Endodermal cell (in vitro differentiated cells): ENCODE measurements at places on chromosomes 13 and 19.

- DNase-seq = no peak
Measured at GRCh38 chr13:60282708-60283107, 114.3 kb upstream of the TDRD3 start.

DNA sequence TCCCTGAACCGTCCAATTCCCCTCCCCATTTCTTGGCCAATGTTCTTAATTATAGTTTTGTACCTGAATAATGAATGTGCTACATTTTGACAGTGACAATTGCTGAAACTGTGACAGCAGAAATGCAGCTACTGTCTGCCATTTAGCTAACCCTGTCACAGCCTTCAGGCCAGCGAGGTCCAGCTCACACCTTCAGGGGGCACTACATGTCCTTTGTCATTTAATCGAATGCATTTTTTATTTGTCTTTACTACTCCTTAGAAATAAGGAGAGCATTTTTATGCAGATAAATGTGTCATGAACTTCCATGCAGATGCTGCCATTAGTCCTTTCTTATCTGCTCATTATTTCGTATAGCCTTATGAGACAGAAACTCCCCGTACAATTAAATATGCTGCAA, 159.9 kb downstream of the MZT1 start:
- peak; percentile 54 for DNase-seq

GRCh38 chr13:51223560-51224270, 1.5 kb downstream of the FAM124A start:
- no peak for DNase-seq

GRCh38 chr19:21256722-21257121, 72.5 kb downstream of the ZNF708 start:
- DNase-seq = peak; percentile 50

- DNase-seq = no peak
Measured at GRCh38 chr13:53005626-53006025, 23.0 kb upstream of the OLFM4 start.

DNA sequence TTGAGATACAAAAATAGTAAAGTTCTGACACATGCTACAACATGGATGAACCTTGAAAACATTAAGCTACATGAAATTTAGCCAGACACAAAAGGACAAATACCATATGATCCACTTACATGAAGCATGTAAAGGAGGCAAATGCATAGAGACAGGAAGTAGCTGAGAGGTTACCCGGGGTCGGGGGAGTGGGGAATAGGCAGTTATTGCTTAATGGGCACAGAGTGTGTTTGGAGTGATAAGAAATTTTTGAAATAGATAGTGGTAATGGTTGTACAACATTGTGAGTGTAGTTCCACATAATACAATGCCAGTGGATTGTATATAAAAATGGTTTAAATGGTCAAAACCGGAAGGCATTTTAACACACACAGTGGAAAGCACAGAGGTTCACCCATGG, 4.3 kb downstream of the N4BP2L1 start:
- no peak for DNase-seq

GRCh38 chr19:18612051-18612771, 459 bp upstream of the TMEM59L start:
- no peak for DNase-seq

DNA sequence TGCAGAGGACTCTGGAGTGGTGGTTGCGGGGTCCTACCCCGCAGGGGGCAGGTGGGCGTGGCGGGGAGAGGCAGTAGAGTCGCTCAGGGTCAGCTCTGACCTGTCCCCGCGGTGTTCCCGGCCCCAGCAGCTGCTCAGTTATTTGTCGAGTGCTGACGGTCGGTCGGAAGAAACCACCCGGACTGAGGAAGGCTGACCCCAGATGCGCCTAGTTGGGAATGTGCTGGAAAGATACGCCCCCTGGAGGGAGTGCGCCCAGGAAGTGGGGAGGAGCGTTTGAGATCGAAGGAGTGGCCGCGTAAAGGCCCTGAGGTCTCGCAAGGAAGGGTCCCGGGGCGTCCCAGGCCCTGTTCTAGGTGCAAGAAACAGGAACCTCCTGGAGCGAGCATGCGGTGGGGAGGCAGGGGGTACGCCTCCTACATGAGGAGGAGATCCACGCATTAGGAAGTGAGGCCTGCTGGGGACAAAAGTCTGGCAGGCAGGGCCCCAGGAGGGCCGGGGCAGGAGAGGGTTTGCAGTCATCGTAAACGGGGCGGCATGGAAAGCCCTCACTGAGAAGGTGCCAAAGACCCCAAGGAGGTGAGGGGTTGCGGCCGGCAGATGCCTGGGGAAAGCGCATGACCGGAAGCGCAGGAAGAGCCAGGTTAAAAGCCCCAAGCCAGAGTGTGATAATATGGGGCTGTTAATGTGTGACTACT, 9.2 kb downstream of the CCDC8 start:
- peak; percentile 90 for DNase-seq

GRCh38 chr19:15118789-15119494, 11.7 kb downstream of the SYDE1 start:
- DNase-seq = no peak

GRCh38 chr13:98103942-98104880, 38.7 kb upstream of the FARP1 start:
- DNase-seq = no peak

DNA sequence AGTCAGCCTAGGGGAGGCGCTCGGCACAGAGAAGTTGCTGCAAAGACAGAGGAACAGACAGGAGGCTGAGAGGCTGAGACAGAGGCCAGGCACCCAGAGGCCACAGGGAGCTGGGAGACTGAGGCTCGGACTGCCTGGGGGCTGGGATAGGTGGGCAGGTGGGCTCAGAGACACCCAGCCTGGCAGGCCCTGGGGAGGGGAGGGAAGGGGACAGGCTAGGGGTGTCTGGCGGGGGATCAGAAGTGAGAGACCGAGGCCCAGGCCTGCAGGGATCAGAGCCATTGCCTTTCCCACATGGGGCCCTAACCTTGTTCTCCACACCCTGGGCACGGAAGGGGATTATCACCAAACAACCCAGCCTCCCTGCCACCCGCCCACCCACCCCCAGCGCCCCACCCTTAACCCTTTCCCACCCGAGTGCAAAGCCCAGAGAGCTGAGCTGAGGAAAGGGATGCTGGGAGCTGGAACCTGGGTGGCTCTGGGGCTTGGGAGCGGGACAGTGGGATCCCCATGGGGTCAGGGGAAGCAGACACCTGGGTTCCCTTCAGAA, 1.3 kb downstream of the NTN5 start:
- DNase-seq = no peak

GRCh38 chr13:25347151-25347550, 24.6 kb upstream of the ATP8A2 start:
- DNase-seq = no peak

DNA sequence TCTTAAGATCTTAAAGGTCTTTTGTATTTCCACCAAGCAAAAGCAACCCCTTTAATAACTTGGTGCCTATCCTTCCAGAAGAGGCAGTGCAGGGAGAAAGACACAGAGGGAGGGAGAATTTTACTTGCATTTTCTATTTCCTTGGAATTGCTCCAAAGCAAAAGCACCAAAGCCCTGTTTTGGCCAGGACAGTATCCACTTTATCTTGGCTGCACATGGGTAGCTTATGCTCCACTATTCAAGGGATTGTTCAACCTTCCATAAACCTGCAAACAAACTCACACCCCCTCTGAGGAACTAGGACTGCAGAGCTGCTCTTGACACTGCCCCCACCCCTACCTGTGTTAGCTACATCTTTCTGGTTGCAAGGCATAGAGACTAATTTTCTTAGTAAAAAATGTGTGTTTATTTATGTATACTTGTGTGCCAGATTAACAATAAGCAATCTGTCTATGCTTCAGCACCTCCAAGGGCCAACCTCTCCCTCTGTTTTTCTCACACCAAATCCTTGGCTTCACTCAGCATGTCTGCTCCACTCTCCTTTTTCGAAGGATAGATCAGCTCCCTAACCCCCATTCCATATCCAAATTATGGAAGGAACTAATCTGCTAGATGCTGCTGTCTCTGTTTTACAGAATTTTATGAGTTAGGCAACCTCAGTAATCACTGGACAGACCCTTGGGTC, 68.1 kb upstream of the KLF12 start:
- DNase-seq = no peak

- no peak for DNase-seq
Measured at GRCh38 chr13:50888362-50888761, 21.2 kb upstream of the RNASEH2B start.

DNA sequence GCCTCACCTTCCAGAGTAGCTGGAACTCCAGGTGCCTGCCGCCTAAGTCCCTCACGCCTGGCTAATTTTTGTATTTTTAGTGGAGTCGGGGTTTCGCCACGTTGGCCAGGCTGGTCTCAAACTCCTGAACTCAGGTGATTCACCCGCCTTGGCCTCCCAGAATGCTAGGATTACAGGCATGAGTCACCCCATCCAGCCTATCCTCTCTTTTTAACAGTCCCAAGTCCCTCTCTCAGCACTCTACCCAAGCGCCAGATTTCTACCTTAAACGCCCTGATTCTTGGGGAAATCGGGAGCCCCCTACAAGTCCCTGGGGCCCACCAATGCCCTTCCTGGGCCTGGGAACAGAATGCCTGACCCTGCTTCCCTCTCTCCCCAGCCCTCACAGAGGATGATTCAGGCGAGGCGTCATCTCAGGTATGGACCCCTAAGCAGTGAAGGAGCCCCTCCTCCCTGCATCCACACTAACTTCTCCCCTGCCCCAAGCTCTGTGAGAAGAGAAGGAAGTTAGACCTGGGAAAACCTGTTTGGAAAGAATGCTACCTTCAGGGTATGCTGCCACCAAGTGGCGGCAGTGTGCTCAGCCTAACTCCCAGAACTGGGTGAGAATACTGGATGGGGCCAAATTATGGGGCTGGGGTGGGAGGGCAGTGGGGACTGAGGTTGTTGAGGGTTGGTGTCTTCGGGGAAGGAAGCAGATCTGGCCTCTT, 20.8 kb upstream of the EBI3 start:
- DNase-seq = peak; percentile 78

GRCh38 chr19:42254089-42254849, 659 bp downstream of the ERF start:
- peak; percentile 86 for DNase-seq

DNA sequence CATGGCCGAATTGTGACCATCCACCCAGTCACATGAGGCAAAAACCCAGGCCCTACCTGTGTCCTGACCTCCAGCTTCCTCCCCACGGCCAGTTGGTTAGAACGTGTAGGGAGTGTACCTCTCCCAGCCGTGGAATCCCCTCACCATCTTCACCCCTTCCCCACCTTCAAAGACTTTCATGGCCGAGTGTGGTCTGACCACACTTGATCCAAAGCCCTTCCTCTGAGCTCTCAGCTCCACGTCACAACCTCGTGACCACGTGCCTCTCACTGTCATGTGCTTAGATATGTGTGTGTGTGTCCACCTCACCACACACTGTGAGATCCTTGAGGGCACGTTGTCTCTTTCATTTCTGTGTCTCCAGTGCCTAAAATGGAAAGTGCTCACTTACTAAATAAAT, 48.6 kb upstream of the UBE2L5 start:
- no peak for DNase-seq

DNA sequence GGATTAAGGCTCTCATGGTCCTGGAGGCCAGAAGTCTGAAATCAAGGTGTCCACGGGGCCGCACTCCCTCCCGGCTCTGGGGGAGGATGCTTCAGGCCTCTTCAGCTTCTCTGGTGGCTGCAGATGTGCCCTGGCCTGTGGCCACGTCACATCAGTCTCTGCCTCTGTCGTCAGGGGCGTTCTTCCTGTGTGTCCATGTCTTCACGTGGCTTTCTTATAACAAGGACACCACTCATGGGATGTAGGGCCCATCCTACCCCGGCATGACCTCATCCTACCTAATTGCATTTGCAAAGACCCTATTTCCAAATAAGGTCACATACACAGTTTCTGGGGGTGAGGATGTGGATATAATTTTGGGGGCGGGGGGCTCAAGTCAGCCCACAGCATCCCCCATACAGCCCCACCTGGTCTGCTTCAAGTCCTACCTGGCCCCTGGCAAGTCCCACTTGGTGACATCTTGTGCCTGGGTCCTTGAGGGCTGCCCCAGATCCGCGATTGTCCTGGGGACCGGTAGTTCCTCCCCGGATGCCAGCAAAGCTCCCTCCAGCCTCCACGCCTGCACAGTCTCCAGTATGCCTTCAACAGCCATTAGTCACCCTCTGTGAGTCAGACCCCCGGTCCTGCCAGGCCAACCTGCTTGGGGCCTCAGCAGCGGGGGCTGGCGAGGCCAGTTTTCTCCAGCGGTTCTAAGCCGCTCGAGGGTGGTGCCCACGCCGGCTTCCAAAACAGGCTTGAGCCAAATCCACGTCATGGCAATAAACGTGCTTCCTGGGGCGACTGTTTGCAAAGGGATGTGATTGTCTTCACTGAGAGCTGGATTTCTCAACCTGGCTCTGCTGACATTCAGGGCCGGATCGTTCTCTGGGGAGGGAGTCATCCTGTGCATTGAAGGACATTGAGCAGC, 32.2 kb downstream of the MYO9B start:
- DNase-seq = no peak

GRCh38 chr19:45474606-45475521, 7.1 kb downstream of the FOSB start:
- no peak for DNase-seq

- peak; percentile 55 for DNase-seq
Measured at GRCh38 chr13:42478531-42479156, 95.3 kb upstream of the TNFSF11 start.

- DNase-seq = no peak
Measured at GRCh38 chr13:60066226-60066625, 97.5 kb downstream of the DIAPH3 start.

- no peak for DNase-seq
Measured at GRCh38 chr13:101120007-101120406, 296.3 kb downstream of the NALCN start.

DNA sequence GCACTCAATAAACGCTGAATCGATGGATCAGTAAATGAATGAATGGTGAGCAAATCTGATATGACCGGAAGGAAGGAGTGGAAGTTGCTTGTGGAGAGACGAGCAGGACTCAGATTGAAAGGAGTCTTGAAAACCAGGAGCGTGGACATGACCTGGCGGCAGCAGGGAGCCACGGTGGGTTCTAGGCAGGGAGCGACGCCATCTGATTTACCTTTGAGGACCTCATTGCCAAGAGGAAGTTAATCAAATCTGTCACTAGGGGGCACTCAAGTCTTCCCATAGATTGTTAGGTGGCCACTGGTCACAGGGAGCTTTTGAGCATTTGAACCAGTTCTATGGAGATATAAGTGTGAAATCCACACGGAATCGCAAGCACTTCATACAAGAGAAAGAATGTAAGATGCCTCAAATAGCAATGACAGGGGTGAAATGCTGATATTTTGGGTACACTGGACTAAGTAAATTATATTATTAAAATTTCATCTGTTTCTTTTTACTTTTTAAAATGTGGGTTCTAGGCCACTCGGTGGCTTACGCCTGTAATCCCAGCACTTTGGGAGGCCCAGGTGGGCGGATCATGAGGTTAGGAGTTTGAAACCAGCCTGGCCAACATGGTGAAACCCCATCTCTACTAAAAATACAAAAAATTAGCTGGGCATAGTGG, 9.2 kb upstream of the FBN3 start:
- peak; percentile 80 for DNase-seq

- DNase-seq = no peak
Measured at GRCh38 chr13:42812316-42812715, 30.9 kb downstream of the FAM216B start.

DNA sequence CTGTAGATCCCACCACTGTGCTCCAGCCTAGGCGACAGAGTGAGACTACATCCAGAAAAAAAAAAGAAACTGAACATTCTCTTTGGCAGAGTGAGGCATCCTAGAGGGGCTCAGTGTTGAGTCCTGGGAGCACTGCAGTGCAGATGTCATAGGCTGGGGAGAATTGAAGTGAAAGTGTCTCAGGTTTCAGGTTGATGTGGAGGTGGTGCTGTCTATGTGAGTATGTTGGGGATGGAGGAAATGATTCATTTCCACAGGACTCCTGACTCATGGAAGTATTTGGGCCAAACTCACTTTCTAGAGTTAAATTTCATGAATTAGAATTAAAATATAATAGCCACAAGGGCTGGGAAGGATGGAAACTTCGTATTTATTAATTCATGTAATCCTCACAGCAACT, 134.4 kb upstream of the TSC22D1 start:
- DNase-seq = no peak
